CD4-positive, alpha-beta T cell treated with Interleukin-6 at 100 ng/mL for 8 hours (primary cell): ENCODE measurements at places on chromosomes 4 and X.

DNA sequence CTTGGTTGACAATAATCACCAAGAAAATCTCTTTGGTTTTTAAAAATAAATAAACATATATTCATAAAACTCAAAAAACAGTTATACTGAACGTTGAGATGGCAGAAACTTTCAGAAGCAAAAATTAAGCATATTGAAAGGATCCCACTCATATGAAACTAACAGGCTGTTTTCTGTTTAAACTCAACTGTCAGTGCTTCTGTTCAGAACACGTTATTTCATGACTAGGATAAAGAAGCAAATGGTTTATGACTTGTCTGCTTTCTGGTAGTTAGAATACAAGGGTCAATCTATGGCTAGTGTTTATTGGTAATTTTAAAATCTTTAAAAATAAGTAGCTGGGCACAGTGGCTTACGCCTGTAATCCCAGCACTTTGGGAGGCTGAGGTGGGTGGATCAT, 4.1 kb downstream of the GPR82 start:
- no peak for DNase-seq

DNA sequence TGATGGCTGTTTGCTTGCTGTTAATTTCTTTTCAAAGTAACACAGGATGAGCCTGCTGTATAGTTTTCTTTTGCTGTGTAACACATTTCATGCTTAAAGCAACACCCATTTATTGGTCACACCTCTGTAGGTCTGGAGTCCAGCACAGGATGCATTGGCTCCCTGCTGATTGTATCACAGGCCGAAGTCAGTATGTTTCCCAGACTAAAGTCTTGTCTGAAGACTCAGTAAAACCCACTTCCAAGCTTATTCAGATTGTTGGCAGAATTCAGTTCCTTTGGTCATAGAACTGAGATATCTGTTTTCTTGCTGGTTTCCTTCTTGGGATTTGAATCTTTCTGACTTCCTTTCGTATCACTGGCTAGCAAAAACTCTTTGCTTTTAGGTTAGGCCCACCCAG, 54.3 kb downstream of the LRP2BP start:
- no peak for DNase-seq

- DNase-seq: no peak
Observed at GRCh38 chr4:25402521-25402920, 25.5 kb downstream of the ANAPC4 start.

DNA sequence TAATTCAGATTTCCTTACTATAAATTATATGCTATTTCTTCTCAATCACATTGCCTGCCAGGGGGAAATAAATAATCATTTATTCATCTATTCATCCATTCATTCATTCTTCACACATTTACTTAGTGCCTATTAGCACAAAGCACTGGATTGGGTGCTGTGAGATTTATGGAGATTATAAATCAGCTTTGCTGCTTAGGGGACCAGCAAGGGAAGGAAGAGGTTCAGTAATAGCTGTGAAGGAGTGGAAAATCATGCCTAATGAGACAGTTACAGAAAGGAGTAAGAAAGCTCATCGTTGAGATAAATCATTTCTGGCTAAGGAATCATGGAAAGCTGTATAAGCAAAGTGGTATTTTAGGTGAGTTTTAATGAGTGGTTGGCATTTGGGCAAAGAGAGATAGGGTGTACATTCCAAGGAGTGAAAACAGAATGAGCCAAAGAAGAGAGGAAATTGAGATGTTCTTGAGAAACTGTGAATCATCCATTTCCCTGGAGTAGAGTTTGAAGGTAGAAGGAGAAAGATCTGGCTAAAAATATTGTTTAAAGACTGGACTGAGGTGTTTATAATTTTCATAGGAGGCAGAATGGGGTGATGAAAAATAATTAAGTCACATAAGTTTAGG, 9.6 kb downstream of the ARSJ start:
- DNase-seq: no peak

DNA sequence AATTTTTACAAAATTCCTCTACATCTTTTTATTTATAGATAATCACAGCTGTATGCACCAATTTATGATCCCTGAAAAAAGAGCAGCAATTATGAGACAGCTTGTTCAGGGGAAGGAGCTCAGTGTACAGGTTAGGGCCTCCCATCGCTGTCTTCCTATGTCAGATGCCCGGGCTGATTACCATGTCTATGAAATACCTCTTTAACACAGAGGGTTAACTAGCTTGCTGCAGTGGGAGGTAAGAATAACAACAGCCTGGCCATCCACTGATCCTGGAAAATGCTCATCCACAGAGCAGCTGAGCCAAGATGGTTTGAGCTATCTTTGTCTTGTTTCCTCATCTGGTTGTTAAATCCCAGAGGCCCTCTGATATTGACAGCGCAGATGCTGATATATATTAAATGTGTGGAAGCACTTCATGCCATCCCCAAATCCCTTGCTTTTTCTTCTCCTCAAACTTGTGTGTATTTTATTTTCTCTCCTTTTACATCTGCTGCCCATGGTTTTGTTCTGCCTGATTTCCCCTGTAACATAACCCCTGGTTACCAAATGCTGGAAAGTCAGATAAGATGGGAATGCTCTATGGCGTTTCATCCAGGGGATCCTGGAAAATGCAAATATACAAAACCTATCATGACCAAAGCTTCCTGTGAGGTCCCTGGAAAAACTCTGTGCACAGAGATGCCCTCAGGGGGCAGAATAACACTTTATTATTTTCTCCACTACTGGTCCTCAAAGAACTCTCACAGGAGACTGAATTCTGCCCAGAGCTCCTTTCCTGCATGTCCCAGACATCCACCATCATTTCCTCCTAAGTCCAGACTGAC, 85.8 kb upstream of the PUDP start:
- no peak for DNase-seq

DNA sequence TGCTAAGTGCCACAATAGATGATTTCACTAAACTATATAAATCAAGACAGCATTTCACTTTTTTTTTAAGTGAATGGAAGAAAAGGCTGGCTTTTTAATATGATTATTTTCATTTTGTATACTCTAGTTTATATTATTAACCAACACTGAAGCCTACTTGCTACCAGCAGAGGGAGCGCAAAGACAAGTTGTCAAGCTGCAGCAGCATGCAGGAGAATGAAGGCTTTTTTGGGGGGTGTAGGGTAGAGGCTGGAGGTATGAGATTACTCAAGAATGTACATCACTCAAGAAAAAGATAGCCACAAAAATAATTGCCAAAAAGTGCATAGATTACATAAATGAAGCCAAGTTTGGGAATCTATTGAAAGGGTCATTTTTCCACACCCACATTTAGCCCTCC, 519.5 kb downstream of the FGF13 start:
- no peak for DNase-seq

DNA sequence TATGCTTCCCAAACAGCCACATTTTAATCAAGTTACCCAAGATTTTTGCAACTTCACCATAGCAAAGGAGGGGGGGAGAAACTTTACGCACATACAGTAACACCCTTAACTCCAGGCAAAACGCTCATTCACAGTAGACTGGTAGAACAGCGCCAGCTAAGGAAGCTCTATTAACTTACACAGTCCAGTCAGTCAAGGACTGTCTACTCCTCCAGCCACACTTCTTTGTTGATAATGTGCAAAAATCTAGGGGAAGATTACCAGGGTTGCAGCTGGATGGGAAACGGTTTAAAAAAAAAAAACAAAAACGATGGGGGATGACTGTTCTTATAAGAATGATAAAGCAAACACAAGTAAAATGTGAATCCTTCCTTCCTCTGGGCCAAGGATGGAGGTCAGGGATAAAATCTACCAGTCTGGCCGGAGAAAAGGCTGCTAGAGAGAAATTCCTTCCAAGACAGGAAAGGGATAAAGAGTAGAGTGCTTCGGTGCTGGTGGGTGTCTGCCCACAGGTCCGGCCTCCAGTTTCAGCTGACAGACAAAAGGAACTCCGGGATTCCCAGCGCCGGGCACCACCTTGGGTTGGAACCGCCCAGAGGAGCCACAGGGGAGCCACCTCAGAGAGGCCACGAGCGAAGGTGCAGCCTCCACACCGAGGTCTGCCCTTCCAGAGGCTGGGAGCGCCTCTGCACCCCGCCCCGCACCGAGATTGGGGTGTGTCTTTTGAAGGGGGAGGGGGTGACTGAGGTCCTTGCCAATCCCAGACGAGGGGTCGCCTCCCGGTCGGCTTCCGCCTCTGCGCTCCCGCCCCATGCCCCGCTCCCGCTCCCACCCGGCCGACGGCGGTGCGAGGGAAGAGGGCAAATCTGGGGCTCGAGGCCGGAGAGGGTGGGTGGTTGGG, 811 bp downstream of the ANKRD50 start:
- peak; percentile 6 for DNase-seq

DNA sequence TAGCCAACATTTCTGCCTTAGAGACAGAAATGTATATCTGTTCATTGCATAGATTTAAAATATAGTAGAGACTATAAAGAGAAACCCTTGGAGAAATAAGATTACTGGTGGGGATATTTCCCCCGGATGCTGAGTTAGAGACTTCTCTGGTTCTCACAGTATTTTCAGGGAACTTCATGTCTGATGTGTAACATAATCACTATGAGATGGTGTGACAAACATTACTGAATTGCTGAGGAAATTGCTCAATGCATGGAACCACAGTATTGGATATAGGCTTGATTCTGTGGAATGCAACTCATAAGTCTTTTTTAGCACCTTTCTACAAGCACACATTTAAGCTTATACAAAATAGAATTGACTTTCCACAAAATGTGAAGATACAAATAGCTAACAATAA, 152.7 kb downstream of the SOWAHB start:
- DNase-seq: no peak

DNA sequence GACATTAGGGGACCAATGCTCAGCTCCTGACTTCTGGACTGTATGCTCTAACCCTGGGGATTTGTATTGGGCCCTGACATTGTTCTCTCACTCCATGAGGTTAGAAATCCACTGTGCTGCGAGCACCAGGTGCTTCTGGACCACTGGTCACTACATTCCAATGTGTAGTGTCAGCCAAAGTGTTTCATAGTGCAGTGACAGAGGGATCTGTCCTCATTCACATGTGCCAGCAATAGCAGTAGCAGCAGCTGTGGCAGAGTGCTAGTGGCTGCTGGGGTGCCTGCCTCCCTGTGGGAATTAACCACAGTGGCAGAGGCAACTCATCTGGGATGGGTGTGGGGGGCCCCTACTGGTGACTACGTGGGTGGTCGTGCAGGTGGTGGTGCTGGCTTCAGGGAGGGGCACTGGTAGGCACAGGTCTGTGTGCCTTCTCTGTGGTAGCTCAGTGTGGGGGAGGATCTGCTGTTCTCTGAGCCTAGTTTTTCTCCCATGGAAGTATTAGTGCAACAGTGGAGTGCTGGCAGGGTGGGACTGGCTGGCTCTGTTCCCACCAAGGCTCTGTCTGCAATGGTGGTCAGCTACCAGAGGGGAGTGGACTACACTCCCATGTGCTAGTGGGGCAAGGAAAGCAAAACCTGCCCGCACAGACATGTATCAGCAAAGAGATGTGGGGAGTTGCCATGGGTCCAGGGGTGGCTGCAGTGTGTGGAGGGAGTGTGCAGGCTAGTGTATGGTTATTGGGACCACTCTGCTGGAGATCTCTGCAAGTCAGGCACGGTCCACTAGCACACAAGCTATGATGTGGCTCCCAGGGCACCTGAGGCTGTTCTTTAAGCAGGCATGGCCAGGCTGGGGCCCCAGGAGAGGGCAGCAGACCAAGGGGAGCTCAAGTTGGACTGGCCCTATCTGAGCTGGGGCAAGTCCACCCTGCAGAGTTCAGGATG, 78.5 kb downstream of the SCLT1 start:
- no peak for DNase-seq

- DNase-seq: no peak
Observed at GRCh38 chr4:140096483-140096861, 57.5 kb downstream of the MAML3 start.

DNA sequence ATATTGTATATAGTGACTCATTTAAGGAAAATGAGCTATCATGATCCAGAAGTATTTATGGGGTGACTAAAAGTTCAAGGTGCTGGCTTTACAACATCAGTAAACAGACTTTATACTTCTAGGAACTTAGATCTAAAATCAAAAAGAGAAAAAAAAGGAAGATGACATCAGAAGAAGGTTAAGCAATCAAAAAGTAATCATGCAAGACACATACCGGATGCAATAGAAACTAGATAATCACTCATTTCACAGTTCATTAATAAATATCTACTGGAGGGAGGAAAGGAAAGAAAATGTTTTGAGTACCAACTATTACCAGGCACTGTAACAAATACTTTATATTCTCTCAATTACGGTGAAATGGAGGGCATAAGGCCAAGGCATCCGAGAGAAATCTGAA, 276.4 kb downstream of the SPRY1 start:
- DNase-seq: no peak
